Inflammatory macrophage treated with lipopolysaccharide for 1 hour (primary cell): ENCODE measurements at places on chromosomes 13 and 19.

DNA sequence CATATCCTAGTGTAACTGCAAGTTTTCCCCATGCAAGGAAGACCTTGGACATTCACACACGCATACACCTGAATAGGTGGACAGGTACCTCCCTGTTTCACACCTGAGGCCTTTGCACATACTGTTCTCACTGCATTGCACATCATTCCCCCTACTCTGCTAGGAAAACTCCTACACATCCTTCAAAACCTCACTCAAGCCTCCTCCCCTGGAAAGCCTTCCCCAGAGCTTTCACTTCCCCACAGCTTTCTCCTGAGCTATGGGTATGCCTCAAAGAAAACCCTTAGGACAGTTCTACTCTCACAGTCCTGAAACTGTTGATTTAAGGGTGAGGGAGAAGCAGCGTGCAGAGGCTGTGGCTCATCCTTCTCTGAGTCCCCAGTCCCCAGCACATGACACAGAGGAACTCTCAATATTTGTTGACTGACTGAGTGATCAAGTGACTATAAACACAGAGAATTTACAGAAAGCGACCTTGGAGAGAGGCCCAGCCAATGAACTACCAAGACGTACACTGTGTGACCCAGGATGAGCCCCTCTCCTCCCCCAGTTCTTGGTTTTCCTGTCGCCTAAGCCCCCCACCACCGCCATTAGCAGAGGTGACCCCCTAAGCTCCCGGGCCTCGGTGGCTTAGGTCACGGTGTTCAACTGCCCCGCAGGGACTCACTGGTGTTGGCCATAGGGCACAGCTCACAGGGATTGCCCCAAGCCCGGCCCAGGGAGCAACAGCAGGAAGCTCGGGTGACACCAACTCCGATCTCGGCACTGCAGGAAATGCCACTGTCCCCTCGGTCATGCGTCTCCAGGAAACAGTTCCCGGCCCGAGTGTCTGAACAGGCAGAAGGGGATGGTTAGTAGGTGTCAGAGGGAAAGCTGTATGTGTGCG lies 40.6 kb downstream of the FBN3 start:
- DNase-seq: no peak

DNA sequence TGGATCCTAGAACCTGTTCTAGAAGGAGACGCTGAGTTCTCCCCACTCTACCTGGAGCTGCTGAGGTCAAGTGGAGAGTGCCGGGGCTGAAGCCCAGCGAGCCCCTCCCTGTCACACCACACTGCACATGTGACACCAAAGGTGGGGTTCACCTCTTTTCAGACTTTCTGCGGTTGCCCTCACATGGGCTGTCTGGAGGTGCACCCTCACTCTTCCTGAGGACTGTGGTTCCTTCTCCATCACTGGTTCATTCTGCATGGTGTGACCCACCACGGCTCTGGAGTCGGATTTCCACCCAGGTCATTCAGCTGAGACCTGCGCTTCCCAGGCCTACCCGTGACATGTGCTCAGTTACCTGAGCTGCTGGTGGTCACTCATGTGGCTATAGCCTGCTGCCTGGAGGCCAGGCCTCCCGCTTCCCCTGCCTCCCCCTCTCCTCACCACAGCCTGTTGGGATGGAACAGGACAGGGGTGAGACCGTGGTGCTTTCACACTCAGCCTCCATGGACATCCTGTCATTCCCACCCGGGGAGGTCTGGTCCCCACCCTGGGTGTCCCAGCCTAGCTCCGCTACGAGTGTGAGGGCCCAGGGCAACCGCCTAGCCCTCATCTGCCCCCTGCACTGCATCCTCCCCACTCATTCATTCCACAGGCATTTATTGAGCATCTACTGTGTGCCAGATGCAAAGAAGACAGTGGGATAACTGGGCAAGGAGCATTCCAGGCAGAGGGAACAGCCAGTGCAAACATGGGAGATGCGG lies 605 bp upstream of the A1BG start:
- no peak for DNase-seq

DNA sequence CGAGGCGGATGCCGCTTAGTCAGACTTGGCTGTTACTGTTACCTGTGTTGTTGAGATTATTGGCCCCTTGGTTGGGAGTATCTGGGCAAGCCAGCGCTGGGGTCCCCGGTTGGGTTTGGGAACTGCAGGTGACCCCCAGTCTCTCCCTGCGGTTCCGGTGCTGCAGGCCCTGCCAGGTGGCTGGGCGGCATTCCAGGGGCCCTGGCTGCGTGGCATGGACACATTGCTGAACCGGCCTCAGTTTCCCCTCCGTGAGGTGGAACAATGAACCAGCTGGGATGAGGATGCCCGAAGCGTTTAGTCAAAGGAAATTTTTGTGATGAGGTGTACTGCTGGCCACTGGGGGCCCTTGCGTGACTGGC lies 538 bp downstream of the B3GNT3 start:
- DNase-seq: no peak

GRCh38 chr19:20412846-20413245 lies 152.7 kb downstream of the ZNF737 start:
- no peak for DNase-seq

DNA sequence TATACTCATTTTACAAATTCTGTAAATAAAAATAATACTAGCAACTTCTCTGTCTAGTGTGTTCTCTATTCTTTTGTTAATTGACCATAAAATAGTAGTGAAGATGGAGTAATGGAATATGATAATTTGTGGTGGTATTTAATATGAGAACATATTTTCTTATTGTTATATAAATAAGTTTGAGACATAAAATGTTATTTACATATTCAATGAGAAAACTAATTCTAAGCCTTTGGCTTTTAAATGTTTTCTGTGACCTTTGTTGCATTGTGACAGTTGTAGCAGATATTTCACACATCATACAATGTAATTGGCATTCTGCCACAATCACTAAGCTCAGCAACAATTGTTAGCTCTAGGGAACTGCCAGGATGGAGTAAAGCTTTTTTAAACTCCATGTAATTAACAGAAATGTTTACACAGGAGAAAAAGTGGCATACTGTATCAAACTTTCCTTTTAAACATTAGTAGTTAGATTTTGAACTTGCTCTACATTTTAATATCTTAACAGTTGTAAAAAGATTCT lies 562.1 kb upstream of the PCDH9 start:
- no peak for DNase-seq

GRCh38 chr13:40271271-40271885 lies 395.1 kb downstream of the FOXO1 start:
- DNase-seq: no peak

DNA sequence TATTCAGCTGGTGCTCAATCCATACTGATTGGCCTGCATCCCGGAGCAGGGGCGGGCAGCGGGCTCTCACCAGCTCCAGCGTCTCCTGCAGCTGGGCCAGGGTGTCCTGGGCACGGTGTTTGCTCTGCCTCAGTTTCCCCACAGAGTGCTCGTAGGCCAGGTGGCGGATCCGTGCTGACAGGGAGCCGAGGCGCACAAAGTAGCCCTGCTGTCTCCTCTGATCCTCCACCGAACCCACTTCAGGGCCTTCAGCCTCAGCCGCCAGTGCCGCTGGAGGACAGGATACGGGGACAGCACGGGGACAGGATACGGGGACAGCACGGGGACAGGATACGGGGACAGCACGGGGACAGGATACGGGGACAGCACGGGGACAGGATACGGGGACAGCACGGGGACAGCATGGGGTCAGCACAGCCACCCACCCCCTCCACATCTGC lies 7.3 kb upstream of the PLIN4 start:
- DNase-seq: no peak

- DNase-seq: no peak
These were observed 687.0 kb downstream of the EFNB2 start for GRCh38 chr13:105848494-105848893.

GRCh38 chr19:35178701-35179100 lies 24.2 kb downstream of the FXYD5 start:
- DNase-seq: peak; percentile 13

- DNase-seq: no peak
These were observed 741.1 kb downstream of the DIAPH3 start for GRCh38 chr13:59422646-59423045.

- DNase-seq: no peak
These were observed 498.6 kb downstream of the EFNB2 start for GRCh38 chr13:106036870-106037269.

- DNase-seq: no peak
These were observed 1721.4 kb downstream of the PCDH9 start for GRCh38 chr13:65508745-65509144.

DNA sequence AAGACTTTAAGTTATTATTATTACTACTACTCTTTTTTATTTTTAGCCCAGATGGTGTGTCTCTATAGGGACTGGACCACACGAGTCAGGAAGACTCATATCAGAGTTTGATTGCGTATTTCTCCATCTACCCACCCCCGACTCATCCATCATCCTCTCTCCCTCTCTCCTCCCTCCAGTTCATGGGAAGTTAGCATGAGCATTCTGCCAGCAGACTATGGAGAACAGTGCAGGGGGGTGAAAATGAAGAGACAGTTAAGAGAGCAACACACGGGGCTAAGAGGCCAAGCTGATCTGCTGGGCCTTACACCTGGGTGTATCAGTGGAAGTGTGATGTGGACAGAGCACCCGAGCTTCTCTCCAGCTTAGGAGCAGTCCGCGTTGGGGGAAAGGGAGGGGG lies 95.0 kb downstream of the UQCRFS1 start:
- no peak for DNase-seq

GRCh38 chr13:60146471-60146870 lies 17.3 kb downstream of the DIAPH3 start:
- DNase-seq: no peak

DNA sequence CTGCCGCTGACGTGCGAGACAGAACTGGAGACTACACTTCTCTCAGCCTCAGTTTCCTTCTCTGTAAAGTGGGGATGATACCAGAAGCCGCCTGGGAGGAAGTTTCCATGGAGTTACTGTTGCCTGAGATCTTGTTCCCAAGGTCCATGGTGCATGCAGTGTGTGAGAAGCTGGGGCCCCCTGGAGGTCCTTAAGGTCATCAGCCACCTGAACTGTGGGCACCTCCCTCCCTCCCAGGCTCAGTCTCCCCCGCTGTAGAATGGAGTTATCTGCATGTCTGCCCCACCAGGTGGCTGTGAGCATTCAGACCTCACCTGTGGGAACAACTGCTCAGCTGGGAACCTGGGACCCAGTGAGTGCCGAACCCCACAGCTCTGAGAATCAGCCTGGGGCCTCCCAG lies 2.7 kb downstream of the CRX start:
- no peak for DNase-seq

GRCh38 chr19:16328824-16329482 lies 4.3 kb downstream of the KLF2 start:
- no peak for DNase-seq

GRCh38 chr13:106989876-106990275 lies 421.9 kb upstream of the ARGLU1 start:
- DNase-seq: no peak

GRCh38 chr19:19229701-19230100 lies 17.9 kb downstream of the NCAN start:
- no peak for DNase-seq

- no peak for DNase-seq
These were observed 2.0 kb upstream of the CEBPA start for GRCh38 chr19:33304371-33304759.

GRCh38 chr13:97018029-97018819 lies 23.9 kb upstream of the OXGR1 start:
- peak; percentile 47 for DNase-seq

- no peak for DNase-seq
These were observed 850 bp upstream of the KLK11 start for GRCh38 chr19:51027126-51027806.

- DNase-seq: no peak
These were observed 4.9 kb downstream of the TMED1 start for GRCh38 chr19:10830931-10831779.

DNA sequence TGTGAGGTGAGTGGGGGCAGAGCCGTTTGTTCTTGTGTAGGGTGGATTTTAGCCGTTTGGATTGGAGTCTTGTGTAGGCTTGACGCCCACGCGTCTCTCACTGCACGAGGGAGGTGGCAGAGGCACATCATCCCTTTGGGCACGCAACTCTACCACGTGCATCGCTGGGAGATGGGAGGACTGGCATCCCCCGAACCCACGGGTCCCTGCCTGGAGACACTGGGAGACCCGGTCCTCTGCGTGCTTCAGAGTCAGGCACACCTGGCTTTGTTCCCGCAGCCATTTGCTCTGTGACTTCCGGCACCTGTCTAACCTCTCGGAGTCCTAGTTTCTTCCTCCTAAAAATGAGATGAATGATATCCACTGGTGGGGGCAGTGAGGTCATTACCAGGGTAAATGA lies 6.4 kb downstream of the ARHGEF7 start:
- DNase-seq: no peak

GRCh38 chr19:18699403-18700054 lies 16.0 kb downstream of the CRTC1 start:
- no peak for DNase-seq

DNA sequence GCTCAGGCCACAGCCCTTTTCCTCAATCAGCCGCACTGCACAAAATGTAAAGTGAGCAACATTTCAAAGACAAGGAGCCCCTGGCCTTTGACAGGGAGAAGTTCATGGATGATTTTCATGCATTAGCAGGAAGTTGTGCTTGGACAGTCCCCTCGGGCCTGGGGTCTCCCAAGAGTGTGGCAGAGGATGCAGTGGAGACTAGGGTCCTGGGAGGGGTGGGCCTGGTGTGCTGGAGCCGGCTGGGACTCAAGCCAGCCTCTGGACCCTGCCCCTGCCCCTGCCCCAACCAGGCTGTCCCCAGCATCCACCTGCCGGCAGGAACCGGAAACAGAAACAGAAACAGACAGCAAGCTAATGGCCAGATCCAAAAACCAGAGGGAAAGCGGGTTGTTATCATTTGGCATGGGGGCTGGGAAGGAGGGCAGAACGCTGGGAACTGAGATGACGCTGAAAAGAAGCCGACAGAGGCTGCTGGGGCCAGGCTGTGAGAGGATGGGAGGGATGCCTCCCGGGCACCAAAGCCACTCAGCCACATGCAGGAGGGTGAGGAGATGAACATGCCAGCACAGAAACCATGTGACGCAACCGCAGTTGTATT lies 2.3 kb downstream of the GAS6 start:
- no peak for DNase-seq

DNA sequence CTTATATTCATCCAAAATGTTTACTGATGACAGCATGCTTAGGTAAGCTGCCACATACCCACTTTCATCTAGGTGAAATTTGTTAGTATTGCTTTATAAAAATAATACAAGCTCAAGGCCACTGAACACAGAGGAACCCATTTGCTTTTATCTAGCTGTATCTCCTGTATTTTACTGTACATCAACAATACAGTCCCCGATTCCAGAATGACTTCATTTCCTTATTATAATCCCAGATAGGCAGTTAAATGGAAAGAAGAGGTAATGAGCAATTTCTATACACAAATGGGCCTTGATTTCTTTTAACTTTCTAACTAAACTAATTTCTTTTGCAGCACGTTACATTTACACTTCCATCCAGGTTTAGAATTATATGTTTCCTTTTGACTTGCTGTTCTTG lies 86.2 kb downstream of the SHISA2 start:
- DNase-seq: no peak

DNA sequence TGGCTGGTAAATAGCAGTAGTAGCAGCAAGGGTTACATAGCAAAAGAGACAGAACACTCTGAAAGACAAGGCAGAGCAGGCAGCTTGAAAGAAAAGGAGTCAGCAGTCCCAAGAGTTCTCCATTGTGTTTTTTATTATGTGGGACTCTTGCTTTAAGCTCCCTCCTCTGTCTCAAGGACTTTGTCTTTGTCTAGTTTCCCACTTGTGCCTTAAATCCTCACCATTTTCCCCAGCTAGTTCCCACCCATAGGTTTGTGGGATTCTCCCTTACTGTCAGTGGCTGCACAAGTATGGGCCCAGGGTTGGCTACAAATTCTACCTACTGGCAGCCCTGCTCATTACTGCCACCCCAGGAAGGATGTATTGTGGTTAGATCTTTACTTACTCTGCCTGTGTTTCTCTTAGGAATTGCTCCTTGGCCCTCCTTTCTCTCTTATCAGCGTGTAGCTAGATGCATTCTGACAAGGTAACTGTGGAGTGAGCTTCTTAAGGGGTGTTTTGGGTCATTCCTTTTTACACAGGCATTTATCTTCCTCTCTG lies 413.4 kb upstream of the PCDH9 start:
- DNase-seq: no peak
